Airway epithelial cell (primary cell): ENCODE measurements at places on chromosomes 7 and 10. TPM values are rescaled to one million over a fixed set of nuclear protein-coding genes. Genes with fewer than 3 reads are reported as not detected.

PSD gene
- total RNA-seq, result 0.09 and 0.63 TPM in 2 replicates

ARHGAP22 gene
- total RNA-seq, result 5.9 and 9.3 TPM in 2 replicates

CLDN3 gene
- 0.28 TPM in 1 of 2 replicates, not detected in the other for total RNA-seq

SFXN3 gene
- 25.0 and 37.0 TPM in 2 replicates for total RNA-seq

SLC12A9 gene
- total RNA-seq, result 12.2 and 20.5 TPM in 2 replicates

LRRN3 gene
- 0.07 TPM in 1 of 2 replicates, not detected in the other for total RNA-seq

DYNC1I1 gene
- 0.21 TPM in 1 of 2 replicates, not detected in the other for total RNA-seq

HOXA4 gene
- not detected in 2 replicates for total RNA-seq

ADK gene
- 81.3 and 82.2 TPM in 2 replicates for total RNA-seq

IDI2 gene
- not detected in 2 replicates for total RNA-seq

IKZF1 gene
- not detected in 2 replicates for total RNA-seq

TRIM74 gene
- not detected in 2 replicates for total RNA-seq

OPALIN gene
- not detected in 2 replicates for total RNA-seq

DHX32 gene
- total RNA-seq, result 35.1 and 41.3 TPM in 2 replicates

TSPAN15 gene
- total RNA-seq, result 12.0 and 18.0 TPM in 2 replicates

ACTL6B gene
- total RNA-seq, result not detected in 2 replicates

TMEM236 gene
- 0.07 TPM in 1 of 2 replicates, not detected in the other for total RNA-seq

AASS gene
- total RNA-seq, result 6.5 and 8.6 TPM in 2 replicates

PPP1R17 gene
- not detected in 2 replicates for total RNA-seq

FBXL13 gene
- total RNA-seq, result 0.21 TPM in 1 of 2 replicates, not detected in the other

C10orf53 gene
- total RNA-seq, result not detected in 2 replicates

FAM25A gene
- 20.3 and 29.8 TPM in 2 replicates for total RNA-seq

SLC16A9 gene
- 10.3 and 12.8 TPM in 2 replicates for total RNA-seq

PHF14 gene
- total RNA-seq, result 13.6 and 18.1 TPM in 2 replicates

NOM1 gene
- total RNA-seq, result 8.7 and 15.0 TPM in 2 replicates

KCTD7 gene
- total RNA-seq, result 2.8 and 3.2 TPM in 2 replicates

CYP2C19 gene
- 0.14 TPM in 1 of 2 replicates, not detected in the other for total RNA-seq

SEC31B gene
- total RNA-seq, result 0.42 and 0.85 TPM in 2 replicates

KCNH2 gene
- total RNA-seq, result 0.07 TPM in 1 of 2 replicates, not detected in the other

BEND7 gene
- 2.6 and 3.2 TPM in 2 replicates for total RNA-seq

TYW1B gene
- total RNA-seq, result 0.37 and 0.56 TPM in 2 replicates

ZNF503 gene
- total RNA-seq, result 18.6 and 22.7 TPM in 2 replicates

TRIL gene
- 0.14 and 0.37 TPM in 2 replicates for total RNA-seq

ZNF487 gene
- total RNA-seq, result 0.74 and 2.7 TPM in 2 replicates

ABCB1 gene
- total RNA-seq, result not detected in 2 replicates

ZNF138 gene
- 3.7 and 5.7 TPM in 2 replicates for total RNA-seq

CUBN gene
- total RNA-seq, result under 0.01 and 0.88 TPM in 2 replicates

NRCAM gene
- 1.1 and 2.6 TPM in 2 replicates for total RNA-seq

TCERG1L gene
- total RNA-seq, result not detected in 2 replicates

OLAH gene
- total RNA-seq, result 0.09 TPM in 1 of 2 replicates, not detected in the other

AOAH gene
- total RNA-seq, result not detected in 2 replicates
